BJ (cell line): ENCODE measurements at places on chromosomes 12 and 14.

- DNase-seq, result no peak
Observed at GRCh38 chr12:4273652-4274395, at the start of gene CCND2. Gene CCND2, plus strand, starts transcription at chr12:4273762. Its CDS starts 279 bp downstream, at chr12:4274041.

DNA sequence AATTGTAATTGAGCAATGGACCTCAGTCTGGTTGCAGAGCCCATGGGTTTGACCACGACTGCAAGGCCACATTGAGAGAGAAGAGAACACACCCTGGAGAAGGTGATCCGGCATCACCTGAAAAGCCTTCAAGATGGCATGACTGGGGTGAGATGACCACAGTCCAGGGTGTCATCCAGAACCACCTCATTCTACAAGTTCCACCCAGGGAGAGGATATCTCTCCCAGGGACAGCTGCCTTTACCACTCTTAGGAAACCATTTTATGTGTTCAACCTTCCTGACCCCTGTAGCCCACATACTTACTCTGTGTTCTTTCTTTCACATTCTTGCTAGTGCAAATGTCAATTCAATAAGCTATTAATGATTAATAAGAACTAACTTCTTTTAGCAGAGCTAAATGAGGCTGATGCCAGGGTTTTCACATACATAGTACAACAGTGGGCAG lies 43.4 kb upstream of the CPM start:
- DNase-seq, result no peak

DNA sequence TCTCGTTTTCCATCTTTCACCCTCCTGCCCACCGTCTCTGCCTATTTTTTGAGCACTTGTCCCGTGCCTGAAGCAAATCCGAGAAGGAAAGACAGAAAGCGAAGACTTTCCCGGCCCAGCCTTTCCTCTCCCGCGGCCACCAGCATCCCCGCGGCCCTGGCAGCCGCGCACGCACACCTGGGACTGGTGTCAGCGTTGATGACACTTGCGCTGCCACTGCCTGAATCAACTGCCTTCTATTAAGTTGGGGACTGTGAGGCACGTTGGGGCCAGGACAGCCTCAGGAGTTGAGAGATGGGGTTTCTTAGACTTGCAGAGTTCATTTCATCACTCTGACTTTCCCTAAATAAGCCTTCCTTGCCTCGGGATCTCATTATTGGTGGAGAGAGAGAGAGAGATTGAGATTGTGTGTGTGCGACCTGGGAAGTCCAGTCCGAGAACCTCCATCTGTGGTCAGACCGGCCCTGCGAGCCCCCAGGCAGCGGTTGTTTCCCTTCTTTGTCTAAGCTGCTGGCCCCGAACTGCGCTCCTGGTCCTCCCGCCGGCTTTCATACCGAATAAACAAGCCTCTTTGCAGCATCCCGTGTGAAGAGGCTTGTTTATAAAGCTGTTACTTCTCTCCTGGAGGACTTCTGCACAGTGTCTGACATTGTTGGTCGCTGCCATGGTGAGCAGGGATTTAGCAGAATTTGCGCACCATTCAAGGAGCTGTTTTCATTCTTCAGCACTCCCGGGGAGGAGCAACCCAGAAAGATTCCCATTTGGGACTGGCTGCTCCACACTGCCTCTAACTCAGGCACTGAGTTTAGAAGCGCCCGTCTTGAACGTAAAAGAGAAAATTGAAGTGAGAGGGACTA lies 1.5 kb downstream of the PDZRN4 start:
- no peak for DNase-seq

GRCh38 chr12:130965214-130965613 lies 11.5 kb downstream of the ADGRD1 start:
- DNase-seq, result no peak

DNA sequence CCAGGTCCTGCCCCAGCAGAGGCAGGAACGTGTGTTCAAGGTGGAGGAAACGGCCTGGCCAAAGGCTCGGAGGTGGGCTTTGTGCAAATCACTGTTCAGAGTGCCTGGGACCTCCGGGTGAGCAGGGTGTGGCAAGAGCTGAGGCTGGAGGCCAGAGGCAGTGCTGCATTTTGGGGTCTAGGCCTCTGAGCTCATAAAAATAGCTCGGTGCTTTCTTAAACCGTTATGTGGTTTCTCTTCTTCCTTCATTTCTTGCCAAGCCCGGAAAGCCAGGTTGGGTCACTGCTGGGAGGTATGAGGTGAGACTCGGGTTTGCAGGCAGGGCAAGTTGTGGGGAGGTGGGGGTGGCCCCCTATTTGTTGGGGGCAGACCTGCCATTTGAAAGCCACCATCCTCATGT lies 178.8 kb upstream of the MYL2 start:
- DNase-seq, result no peak

- no peak for DNase-seq
Observed at GRCh38 chr14:22664261-22664660, 20.1 kb upstream of the OR6J1 start.

DNA sequence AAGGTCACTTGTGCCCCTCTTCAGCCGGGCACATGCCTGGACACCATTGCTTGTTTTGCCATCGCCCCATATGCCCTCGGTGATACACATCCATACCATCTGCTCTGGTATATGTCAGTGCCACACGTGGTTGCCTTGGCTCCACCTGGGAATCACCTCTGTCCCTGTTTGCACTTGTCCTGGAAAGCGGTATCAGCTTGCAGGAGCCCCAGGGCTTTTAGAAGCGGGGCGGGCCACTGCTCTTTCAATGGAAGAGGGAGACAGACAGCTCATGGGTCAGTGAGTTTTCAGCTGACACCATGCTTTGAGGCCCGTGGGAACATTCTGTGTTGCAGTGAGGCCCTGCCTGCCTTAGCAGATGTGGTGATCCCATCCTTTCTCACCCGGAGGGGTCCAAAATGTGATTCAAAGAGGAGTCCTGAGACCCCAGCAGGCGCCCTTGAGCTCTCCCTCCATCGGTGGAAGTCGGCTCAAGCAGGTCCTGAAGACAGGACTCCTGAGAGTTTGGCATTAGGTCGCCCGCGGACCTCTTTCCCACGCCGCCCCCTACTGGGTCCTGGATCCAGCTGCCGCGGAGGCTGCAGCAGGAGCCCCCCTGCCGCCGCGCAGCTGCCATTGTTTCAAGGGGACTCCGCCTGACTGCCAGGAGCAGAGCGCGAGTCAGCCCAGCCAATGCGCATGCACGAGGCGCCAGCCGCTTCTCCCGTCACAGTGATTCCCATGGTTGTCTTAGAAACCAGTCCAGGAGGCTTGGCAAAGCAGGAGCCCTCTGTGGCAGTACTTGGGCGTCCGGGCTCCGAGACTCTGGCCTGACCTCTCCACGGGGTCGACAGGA lies 773.2 kb upstream of the ALG10B start:
- DNase-seq, result no peak

- DNase-seq, result no peak
Observed at GRCh38 chr12:62711631-62712241, 223.2 kb downstream of the PPM1H start.

DNA sequence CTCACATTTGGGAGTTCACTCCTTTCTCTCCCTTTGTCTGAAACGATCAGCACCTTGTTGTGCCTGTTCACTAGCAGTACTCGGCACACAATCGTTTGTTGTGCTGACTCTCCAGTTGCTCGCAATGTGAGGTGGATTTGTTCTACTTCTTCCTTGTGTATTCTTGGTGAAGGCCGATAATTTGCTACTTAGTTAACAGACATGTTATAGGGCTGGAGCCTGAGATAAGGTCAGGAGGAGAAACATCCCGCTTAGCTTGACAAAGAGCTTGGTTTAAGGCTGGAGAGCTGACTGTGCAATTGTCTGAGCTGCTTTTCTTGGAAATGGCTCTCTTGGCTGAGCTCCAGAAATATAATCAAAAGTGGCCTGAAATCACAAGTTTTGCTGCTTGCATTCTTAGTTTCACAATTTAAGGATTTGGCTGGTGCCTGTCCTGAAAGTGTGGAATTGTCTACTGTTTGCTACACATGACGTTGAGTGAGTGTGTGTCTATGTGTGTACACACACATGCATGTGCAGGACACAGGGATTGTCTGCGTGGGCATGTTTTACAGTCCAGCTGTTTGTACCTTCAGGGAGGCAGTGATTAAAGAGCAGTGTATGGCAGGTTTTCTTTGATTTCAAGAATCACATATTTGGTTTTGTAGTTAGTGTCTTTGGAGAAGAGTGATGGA lies 77.7 kb downstream of the ARF6 start:
- no peak for DNase-seq

GRCh38 chr14:87935886-87936285 lies 57.1 kb downstream of the GALC start:
- DNase-seq, result no peak

DNA sequence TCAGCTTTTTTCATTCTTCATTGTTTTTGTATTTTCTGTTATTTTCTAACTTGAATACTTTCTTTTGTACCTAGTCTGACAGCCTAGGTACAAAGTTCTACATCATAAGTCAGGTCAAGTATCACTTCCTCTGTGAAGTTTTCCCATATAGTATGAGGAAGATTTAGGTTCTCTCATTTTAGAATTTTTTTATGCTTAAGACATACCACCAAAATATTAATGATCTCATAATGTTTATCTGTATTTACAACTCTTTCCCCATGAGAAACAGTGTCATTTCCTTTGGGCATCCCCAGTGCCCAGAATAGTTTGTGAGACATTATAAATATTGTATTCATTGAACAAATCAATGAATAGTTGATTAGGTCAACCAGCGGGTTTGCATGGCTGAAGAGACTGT lies 3.1 kb upstream of the ATF7IP start:
- no peak for DNase-seq

DNA sequence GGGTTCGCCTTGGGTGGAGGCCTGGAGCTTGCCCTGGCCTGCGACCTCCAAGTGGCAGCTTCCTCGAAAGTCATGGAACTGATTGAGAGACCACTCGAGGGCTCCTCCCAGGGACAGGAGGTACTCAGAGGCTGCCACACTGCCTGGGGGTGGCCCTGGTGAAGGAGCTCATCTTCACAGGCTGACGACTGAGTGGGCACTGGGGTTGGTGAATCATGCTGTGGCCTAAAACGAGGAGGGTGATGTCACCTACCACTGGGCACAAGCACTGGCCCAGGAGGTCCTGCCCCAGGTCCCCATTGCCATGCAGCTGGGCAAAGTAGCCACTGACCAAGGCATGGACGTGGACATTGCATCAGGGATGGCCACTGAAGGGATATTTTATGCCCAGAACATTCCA lies 32.1 kb downstream of the ITPR2 start:
- no peak for DNase-seq

DNA sequence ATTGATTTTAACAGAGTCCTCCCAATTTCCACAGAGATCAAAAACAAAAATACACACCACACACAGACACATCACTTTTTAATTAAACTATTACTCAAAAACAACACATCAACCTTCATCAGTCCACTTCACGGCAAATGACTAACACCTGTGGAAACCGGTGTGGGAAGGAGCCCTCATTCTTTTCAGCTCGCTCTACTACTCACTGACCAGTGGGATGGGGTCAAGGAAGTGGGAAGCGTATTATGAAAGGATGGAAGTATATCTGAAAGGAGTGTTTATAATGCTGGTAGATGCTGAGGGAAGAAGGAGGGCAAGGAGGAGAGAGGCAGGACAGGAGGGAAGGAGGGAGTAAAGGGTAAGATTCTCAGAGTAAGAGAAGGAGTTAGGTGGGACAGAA lies 156.5 kb downstream of the EPS8 start:
- DNase-seq, result no peak

- DNase-seq, result no peak
Observed at GRCh38 chr12:25950329-25951115, 8.0 kb upstream of the RASSF8 start.

DNA sequence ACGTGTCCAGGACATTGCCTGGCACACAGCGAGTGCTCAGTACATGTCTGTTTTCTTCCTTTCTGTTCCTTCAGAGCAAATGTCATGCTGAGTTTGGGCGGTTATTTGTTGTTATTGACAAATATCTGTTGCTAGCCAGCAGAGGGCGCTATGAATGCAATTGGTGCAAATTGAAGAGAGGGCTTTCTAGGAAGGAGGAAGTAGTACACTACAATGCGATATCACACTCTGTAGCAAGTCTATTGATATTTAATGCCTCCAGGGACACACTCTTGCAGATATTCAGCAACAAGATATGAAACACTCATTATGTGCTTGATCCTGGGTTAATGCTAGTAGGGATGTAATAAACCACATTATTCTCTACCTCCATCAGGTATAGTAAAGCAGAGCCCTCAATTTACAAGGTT lies 267.3 kb upstream of the SRRM4 start:
- DNase-seq, result no peak

DNA sequence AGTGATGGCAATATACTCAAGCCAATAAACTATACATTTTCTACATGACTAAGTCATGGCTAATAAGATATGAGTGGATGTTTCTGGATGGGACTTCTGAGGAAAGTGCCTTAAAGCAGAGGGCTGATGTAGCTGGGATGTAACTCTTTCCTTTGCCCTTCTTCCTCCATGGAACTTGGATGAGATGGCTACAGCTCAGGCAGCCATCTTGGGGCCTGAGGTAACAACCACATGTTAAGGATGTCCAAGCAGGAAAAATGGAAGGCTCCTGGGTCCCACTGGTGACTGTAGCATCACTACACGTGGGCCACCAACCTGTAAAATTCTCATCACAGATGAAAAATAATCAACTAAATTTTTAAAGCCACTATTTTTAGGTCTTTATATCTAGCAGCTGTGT lies 54.4 kb upstream of the GRIP1 start:
- DNase-seq, result no peak

DNA sequence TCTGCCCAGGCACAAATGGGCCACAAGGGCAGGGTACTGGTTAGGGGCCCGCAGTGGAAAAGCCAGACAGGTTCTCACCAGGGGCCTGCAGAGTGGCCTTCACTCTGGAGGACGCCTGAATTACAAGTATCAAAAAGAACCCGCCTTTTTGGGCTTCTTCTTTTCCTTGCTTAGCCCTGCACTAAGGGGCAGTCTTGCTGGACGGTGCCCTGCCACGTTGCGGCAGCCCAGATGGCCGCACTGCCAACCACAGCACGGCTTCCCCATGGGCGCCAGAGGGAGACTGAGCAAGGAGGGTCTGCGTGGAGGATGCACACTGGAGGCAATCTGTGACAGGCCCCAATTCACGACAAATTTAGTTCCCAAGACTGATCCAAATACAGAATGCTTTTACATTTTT lies 18.3 kb upstream of the CDK2AP1 start:
- no peak for DNase-seq

GRCh38 chr14:91373591-91374254 lies 43.9 kb downstream of the CCDC88C start:
- DNase-seq, result no peak

GRCh38 chr12:49964849-49965624 lies 3.4 kb downstream of the AQP5 start:
- DNase-seq, result no peak

DNA sequence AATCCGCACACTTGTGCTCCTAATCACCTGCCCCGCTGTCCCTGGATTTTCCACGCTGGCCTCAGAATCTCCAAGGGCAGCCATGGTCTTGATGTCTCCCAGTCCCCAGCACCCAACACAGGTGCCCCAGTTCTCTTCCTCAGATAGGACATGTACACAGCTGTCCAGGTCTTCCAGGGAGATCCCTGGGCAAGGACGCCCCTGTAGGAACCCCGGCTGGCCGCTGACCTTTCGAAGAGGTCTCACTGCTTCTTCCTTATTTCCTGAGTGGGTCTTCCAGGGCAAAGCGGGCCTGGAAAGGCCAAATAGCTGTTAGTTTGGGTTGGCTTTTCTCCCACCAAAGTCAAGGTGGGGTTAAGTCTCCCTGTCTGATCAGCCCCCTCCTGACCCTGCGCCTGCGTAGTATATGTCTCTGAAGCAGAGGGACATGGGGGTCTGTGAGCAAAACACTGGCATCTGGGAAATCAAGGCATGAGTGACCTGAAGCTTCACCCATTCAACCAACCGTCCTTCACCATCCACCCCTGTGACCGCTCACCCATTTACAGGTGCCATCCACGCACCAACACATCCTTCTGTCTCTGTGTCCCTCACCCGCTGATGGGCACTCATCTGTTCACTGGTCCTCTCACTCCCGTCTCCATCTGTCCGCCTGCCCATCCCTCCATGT lies 4.6 kb downstream of the BEGAIN start:
- DNase-seq, result no peak

GRCh38 chr12:43836475-43836989 lies 651 bp downstream of the TMEM117 start:
- peak; percentile 3 for DNase-seq
